RPMI7951 (cell line): ENCODE measurements at places on chromosomes 12 and 14. TPM values are rescaled to one million over a fixed set of nuclear protein-coding genes. Genes with fewer than 3 reads are reported as not detected.

The RNF212B gene
- total RNA-seq, result not detected in 2 replicates

The ANKS1B gene
- not detected in 2 replicates for total RNA-seq

DNA sequence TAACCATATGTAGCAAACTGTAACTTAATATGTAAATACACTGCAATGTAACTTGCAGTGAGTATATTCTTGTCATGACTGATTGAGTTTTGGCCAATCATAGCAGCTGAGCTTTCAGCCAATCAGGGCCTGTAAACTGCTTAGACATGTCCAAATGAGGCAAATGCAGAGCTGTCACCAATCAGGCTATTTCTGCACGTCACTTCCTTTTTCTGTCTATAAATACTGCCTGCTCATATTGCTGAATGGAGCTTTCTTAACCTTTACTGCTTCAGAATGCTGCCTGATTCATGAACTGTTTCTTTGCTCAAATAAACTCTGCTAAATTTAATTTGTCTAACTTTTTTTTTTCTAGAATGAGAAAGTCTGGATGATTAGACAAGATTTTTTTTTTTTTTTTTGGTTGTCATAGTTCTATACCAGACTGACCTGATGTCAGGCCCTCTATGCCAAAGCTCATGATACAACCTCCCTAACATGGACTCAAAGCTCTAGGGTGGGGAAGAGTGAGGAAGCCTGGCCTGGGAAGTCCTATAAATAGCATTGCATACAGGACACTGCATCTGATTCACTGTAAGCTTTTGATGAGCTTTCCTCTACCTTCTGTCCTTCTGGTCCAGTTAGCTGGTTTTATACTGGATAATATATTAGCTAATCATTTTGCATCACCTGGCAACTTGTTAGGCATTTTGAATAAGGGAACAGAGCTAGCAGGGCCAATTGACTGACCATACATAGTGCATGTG, 12.0 kb downstream of the MGP start:
- no peak for DNase-seq

DNA sequence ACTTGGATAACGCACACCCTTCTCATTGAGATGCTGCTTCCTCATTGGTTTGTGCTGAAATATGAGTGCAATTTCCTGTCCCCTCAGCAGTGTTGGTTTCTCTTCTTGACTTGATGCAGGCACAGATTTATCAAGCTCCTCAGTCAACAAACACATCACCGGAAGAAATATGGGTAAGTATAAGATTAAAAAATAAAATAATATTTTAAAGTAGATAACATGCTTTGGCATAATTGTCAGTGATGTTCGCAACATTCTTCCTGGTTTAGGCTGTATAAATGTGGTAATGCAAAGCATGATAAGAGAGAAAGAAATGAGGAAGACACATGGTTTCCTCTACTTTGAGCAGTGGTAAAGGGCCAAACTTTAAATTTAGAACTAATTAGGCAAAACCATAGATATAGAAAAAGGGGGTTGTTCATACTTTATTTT, at the start of gene GPR65:
TSS of gene GPR65 (plus strand) at position 86 of the 432 bp plus-strand sequence. CDS start 5,713 bp downstream, outside the sequence.
- no peak for DNase-seq

DNA sequence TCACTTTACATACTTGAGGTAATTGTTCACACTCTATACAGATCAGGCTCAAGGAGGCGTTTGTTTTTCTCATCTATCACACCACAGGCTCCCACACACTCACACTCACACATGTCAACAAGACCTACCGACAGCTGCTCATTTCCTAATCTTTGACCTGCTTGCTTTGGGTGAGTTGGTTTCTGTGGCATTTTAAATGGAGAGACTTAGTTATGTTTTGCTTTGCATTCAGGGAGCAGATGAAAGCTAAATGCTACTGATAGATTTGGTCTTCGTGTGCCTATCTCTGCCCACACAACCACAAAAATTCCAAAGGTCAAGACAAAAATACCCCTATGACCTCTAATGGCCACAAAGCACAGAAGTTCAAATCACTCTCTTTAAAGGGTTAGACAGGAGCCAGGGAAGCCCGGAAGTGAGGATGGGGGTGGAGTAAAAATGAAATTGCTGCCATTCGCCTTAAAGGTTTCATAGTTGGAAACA, 203.5 kb upstream of the G2E3 start:
- DNase-seq, result peak; percentile 4
